ENCODE measurements at places on chromosomes 5 and 9.

- DNase-seq, result no peak
Measured at GRCh38 chr9:107155244-107155817, 127.7 kb upstream of the RAD23B start.

GRCh38 chr9:89426384-89426961 lies 71.4 kb downstream of the SEMA4D start:
- no peak for DNase-seq

- DNase-seq, result no peak
Measured at GRCh38 chr5:156552855-156553358, 225.9 kb downstream of the SGCD start.

DNA sequence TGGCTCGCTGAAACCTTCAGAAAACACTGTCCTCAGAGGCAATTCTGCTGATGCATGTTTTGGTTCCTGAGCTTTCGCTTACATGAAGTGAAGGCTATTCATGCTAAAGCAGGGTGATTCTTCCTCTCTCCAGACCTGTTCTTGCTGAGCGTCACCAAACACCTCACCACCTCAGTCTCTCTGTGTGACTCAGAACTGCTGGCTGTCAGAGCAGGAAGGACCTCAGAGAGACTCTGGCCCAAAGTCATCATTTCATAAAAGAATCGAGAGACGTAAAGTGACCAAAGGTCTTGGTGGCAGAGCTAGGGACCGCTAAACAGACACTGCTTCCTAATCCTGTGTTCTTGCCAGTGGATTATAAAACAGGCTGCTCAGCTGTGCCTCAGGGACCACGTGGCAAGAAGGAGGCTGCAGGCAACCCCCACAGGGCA lies 73.8 kb downstream of the LHFPL2 start:
- no peak for DNase-seq

DNA sequence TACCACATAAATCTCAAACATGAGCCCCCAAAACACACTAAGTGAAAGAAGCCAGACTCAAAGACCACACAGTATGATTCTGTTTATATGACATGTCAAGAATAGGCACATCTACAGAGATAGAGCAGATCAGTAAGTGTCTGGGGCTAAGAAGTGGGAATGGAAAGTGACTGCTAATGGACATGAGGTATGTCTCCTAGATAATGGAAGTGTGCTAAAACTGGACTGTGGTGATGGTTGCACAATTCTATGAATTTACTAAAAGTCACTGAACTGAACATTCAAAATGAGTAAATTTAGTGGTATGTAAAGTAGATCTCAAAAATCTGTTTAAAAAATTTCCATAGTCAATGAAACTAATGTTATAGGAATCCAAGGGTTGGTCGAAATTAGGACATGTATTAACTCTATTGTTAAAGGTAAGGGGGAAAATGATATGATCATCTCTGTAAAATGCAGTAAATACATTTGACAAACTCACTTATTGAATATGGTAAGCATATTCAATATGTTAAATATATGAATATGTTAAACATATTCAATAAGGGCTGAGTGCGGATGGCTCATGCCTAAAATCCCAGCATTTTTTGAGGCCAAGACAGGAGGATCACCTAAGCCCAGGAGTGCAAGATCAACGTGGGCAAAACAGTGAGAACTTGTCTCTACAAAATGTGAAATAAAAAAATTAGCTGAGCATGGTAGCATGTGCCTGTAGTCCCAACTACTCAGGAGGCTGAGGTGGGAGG lies 51.7 kb downstream of the NUP155 start:
- DNase-seq, result no peak

DNA sequence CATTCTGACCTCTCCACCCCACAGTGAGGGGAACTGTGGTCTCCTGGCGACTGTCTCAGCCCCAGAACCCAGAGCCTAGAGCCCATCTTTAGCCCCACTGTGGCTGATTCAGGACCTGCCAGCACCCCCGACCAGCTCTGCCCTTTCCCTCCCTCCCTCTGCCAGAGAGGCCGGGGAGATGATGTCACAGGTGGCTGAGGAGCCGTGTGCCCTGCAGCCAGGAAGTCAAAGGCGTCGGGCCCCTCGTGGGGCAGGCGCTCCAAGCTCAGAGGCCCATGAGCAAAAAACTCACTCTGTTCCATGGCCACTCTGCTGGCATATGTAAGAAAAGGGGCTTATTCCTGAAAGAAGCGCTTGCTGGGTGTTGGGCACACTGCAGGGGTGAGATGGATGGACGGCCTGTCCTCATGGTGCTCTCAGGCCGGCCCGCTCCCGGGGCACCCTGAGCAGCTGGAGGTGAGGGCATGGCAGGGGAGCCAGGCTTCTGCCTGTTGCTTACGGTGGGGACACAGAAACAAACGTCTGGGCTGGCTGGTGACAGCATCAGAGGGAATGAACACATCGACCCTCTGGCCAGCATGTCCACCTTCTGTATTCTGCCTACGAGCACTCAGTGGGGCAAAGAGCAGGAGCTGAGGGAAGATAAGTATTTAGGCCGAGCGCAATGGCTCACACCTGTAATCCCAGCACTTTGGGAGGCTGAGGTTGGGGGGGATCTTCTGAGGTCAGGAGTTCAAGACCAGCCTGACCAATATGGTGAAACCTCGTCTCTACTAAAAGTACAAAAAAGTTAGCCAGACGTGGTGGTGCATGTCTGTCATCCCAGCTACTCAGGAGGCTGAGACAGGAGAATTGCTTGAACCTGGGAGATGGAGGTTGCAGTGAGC lies 41.1 kb downstream of the LAMC3 start:
- DNase-seq, result no peak

DNA sequence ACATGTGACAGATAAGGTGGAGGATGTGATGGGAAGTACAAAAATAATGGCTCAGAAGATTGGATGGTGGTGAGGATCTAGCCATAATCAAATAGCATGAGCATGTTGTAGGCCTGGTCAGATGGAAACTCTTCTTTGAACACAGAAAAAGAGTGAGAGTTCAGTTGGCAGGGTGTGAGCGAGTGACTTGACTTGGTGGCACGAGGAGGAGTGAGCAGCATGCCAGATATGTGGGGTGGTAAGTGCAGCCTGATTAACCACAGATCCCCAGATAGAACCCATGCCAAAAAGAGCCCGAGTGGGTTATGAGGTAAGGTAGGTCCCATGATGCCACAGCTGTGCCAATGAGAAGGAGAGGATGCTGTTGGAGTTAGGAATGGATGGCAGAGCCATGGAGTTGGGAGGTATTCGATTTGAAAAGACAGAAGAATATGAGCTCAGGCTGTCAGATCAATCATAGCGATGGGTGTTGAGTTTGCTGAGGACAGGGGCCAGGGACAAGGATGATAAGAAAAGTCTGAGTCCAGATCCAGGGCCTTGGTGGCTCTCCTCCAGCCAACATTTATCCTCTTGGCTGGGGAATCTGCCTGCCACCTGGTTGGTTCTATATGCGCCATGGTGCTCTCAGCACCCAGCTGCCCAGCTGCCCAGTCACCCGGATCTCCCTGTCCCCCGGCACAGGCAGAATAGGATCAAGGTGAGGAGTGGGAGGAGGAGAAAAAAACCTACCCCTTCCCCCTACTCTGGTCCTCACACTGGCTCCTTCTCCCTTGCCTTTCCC lies 16.5 kb downstream of the GARNL3 start:
- DNase-seq, result no peak

DNA sequence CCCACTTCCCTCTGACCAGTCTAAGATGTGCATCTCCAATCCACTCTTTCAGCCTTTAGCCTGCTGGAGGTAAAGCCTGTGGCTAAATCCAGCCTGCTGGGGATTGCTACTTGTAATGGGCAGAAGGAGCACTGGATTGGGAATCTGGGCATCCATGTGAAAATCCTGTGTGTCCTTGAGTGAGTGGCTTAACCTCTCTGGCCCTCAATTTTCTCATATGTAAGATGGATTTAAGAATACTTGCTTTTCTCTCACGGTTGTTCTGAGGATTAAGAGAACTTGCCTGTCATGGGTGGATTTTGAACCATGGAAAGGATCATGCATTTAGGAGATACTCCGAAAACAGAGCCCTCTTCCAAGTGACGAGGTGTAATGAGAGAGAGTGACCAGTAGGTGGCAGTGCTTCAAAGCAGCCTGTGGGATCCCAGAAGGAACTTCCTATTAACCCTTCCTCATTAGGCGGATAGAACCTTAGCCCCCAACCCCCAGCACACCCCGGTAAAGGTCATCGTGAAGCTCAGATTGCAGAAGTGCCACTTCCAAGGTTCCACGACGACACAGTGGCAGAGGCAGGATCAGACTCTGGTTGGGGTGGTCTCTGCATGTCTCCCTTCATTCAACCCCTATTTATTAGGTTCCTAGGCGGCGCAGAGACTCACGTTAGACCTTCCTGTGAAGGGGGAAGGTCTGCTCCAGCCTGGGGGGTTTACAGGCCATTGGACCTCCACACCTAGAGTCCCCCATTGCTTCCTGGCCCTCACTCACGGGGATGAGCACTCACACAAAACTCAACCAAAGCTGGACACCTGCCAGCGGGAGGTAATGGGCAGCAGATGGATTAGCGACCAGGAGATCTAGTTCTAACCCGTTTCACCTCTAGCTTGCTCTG lies 68.7 kb upstream of the ZNF618 start:
- DNase-seq, result peak; percentile 28

- DNase-seq, result no peak
Measured at GRCh38 chr9:3032898-3033297, 189.0 kb upstream of the PUM3 start.

DNA sequence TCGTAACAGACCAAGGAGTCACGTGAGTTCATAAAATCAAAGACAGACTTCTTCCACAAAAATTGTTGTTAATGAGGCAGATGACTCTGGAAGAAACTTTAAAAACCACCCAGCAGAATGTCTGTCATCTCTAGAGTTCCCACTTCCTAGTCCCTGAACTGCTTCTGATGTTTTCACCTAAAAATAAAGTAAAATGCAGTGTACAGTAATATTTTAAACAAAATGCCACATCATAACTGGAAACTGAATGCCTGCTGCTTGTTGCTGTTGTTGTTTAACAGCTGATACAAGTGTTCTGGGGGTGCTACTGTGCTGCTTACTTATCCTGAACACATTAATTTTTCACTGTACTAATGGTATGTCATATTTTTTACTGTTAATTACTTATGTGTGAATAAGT lies 577.2 kb downstream of the MTRR start:
- no peak for DNase-seq

DNA sequence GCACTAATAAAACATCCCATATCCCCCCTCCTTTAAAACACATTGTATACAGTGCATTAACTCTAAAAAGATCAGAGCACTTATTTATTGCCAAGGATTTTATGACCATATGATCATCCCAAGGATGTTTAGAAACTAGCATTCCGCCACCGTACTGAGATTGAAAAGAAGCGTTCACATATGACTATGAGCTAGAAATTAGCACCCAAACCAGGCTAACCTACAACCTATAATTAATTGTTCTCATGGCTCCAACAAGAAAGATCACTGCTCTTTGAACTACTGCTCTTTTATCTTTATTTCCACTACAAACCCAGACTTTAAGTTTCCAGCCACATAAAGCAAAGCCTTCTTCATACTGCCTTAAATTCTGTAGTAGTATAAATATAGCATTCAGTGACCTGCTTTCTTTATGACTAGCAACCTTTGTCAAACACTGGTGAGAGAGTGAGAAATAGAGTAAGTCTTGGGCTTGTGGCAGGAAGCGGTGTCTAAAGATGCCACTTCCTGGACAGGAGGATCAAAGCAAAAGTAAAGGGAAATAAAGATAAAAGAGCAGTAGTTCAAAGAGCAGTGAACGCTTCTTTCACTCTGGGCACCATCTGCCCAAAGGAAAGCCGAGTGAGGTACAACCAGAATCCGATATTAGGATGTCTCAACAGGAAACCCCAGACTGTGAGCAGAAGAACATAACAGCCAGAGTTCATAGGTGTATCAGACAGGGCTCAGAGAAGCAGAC lies 151.1 kb upstream of the ERCC6L2 start:
- no peak for DNase-seq

GRCh38 chr5:78830528-78831046 lies 154.5 kb downstream of the ARSB start:
- DNase-seq, result no peak

Measured in NCI-H345 (cell line).